ENCODE measurements at places on chromosomes 13 and 19. TPM values are rescaled to one million over a fixed set of nuclear protein-coding genes. Genes with fewer than 3 reads are reported as not detected.

The ZNF230 gene
- total RNA-seq, result 4.3 TPM

- DNase-seq, result no peak
Measured at GRCh38 chr19:15062036-15062435, 12.8 kb downstream of the CASP14 start.

GRCh38 chr19:40803857-40804782, 5.1 kb downstream of the EGLN2 start:
- peak; percentile 66 for DNase-seq

DNA sequence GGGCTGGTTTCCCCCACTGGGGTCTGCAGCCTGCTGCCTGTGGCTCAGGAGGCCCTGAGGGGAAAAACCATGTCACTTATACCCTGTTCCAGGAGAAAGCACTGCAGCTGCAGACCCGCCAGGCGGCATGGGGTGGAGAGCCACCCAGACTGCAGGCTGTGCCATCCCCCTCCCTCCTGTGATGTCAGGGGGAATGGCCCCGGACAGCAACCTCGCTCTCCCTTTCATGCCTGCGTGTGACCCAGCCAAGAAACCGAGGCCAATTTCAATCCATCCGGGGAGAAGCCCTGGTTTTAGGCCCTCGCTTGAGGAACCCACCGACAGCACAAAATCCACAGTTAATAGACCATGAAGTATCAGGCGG, 37.2 kb upstream of the MATK start:
- no peak for DNase-seq

The ACTN4 gene
- total RNA-seq, result 287 TPM

The RASIP1 gene
- total RNA-seq, result 0.88 TPM

GRCh38 chr19:35714601-35715354, 3.0 kb upstream of the KMT2B start:
- DNase-seq, result no peak

GRCh38 chr13:62537593-62537992, 1121.9 kb upstream of the PCDH20 start:
- DNase-seq, result no peak

GRCh38 chr13:23993680-23993985, 96.3 kb upstream of the C1QTNF9B start:
- DNase-seq, result no peak

The IL4I1 gene
- 51.5 TPM for total RNA-seq

DNA sequence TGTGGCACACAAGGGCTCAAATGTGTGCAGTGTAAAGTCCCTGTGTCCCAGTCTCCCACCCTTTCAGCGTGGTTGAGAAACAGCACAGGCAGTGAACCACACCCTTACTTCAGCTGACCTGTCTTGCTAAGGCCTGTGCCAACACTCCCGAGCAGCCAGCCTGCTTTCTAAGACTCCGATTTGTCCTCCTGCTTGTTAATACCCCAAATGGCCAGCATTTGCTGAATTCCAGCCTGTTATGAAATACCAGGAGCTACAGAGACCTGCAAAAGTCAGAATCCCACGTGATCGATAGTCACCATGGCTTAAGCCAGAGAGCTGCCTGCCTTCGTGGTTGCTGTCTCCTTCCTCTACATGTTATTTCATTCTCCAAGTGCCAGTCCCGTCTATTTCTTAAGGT, 200.5 kb downstream of the FGF9 start:
- DNase-seq, result no peak

DNA sequence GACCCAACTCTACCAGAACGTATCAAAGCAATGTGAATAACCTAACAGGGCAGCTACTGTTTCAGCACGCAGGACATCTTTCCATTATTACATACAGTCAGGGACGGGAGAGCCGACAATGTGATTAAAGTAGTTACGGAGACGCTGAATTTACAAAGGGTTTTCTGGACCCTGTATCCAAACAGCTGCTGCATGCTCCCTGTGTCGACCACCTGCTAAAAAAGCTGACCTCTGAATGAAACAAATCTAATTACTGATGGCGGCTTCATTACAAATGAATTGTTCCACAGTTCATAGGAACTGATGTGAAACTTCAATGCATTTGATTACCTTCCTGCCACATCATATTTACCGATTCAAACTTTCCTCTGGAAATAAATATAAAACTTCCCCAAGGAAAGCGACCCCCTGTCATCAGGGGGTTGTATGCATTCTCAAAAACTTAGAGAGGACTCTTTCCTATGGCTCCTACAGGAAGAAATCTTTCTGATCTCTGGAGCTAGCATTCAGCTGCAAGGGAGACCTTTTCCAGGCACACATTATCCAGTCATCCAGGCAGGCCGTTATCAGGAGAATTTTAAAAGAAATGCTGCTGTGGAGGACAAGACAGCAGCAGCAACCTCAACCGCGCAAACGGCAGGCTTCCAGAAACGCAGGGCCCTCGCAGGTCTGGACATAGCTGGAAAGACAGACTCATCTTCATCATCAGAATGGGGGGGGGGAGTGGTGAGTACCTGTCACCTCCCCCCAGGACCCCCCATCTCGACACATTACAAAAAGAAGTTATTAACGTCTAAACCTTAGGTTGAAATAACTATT, 3.1 kb downstream of the EFNB2 start:
- DNase-seq, result no peak

GRCh38 chr13:30129411-30129810, 177.9 kb downstream of the KATNAL1 start:
- DNase-seq, result no peak

DNA sequence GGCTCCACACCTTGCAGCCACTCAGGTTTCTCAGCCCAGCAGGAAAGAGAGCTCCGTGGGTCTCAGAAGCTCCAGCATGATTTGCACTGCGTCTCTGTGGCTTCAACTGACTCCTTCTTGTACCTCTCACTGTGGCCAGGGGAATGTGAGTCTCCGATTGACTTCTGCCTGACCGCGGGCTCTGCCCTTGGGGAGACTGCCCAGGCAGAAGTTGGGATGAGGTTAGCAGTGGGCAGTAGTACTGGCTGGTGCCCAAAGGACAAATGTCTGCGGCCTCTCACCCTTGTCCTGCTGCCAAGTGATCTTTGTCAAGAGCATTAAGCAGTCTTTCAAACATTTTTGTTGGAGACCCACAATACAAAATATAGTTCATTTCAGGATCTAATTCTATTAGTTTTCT, 34.4 kb upstream of the FXYD3 start:
- no peak for DNase-seq

The NANOS3 gene
- total RNA-seq, result 1.5 TPM

DNA sequence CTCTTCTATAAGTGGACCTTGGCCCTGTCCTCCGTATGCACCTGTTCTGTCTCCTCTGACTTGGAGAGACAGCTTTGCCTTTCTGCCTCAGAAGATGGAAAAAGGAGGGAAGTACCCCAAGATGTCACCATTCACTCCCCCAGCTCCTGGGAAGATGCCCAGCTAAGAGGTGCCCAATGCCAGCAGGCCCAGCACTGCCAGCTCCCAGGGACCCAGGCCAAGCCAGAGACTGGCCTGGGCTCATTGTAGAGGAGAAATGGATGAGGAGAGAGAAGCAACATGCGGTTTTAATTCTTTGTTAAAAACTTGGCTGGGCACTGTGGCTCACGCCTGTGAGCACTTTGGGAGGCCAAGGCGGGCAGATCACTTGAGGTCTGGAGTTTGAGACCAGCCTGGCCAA, 111.5 kb upstream of the ZNF507 start:
- DNase-seq, result no peak

- DNase-seq, result no peak
Measured at GRCh38 chr19:42349378-42350107, 24.1 kb downstream of the MEGF8 start.

DNA sequence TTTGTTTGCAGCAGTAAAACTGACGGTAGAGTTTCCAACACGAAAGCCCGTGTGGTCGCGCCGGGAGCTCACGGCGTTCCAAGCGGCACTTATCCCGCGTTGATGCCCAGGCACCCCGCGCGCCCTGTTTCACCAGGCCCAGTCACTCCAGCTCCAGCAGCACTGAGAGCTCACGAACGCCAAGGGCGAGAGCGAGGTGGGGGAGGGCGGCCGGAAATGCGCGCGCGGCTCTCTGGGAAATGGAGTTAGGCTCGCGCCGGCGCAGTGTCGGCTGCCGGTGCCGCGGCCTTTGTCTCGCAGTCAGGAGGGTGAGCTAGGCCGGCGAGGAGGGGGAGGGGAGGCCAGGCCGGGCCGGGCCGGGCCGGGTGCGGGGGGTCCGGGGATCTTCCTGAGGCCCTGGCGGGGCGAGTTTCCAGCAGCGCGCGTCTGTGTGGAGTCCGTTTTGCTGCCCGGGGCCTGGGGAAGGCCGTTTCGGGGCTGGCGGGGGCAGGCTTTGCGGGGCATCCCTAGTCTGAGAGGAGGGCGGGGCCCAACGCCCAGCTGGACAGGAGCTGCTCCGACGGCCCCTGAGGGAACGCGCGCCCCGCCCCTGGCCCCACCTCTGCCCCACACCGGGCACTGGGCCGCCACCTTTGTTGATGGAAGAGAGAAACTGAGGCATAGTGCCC, at the start of gene ZNF135:
TSS of gene ZNF135 (plus strand) at position 280 of the 668 bp plus-strand sequence. CDS start 721 bp downstream, outside the sequence.
- no peak for DNase-seq

DNA sequence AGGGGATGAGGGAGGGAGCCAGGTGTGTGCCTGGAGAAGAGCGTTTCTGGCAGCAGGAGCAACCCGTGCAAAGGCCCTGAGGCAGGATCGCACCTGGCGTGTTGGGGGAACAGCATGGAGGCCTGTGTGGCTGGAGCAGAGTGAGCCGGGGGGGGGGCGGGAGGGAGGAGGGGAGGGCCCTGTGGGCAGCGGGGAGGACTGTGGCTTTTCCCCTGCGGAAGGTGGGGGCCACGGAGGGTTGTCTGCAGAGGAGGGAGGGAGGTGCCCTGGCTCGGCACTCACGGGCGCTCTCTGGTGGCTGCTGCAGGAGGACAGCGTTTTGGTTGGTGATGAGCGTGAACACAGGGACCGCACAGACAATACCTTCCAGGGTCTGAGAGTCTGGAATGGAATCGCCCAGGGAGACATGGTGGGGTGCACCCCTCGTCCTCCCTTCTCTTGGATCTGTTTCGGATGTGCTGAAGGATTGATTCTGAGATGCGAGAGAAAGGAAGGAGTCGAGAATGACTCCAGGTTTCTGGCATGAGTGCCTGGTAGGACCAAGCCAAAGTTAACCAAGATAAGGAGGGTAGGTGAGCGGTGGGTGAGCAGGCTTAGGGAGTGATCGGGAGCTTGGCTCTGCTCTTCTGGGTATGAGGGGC, 6.5 kb downstream of the RAB11B start:
- peak; percentile 59 for DNase-seq

DNA sequence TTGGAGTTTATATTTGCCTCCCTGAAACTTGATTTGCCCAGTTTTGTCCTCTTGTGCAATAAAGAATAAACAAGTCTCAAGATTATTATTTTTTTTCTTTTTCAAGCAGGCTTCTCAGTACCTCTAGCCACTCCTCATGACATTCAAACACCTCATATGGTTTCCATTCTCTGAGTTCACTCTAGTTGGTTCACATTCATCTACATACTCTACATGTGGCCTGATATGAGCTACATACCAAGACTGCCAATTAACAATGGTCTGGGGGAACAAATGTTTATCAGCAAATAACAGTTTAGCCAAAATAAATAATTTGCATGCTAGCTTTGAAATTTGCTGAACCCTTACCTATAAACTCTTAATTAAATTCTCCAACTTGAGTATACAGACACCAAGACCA, 22.5 kb downstream of the KCNRG start:
- DNase-seq, result no peak

GRCh38 chr13:35978607-35979316, 152.4 kb downstream of the DCLK1 start:
- no peak for DNase-seq

GRCh38 chr13:48949566-48950500, 25.9 kb upstream of the FNDC3A start:
- no peak for DNase-seq

The WDR88 gene
- not detected for total RNA-seq

DNA sequence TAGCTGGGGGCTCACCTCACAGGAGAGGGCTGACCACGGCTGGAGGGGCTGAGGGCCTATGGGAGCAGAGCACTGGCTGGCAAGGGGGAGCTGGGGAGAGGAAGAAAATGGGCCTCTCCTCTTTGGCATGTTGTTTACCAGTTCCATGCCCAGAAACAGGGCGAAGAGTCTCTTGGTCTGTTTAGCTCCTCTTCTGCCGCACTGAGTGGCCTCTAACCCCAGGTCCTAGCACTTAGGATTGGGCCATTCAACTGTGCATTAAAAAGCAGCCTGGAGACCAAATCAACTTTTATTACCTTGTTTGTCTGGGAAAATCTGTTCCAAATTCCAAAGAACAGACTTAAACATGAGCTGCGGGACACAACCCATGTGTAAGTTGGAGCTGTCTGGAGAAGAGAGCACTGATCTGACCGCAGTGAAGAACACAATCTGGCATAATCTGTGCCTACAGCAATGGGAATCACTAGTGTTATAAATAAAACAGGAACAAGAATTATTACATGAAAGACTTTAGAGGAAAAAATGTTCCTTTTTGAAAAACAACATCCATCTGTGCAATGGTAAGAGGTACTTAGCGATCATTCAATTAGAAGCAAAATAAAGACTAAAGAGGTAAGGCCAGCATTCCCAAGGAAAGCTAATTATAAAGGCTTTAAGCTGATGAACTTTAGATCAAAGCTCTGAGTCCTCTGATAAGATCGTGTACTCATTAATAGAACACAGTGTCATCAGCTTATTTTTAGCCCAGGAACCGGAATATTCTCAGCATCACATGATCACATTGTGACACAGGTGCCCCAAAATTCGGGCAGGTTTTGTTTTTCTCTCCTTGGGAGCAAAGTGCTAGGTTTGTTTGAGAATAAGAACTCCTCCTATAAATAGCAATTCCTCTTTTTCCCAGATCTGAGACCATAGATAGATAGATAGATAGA, 243.2 kb downstream of the COL4A1 start:
- no peak for DNase-seq

- DNase-seq, result no peak
Measured at GRCh38 chr19:7789447-7789846, 26.4 kb downstream of the CLEC4M start.

DNA sequence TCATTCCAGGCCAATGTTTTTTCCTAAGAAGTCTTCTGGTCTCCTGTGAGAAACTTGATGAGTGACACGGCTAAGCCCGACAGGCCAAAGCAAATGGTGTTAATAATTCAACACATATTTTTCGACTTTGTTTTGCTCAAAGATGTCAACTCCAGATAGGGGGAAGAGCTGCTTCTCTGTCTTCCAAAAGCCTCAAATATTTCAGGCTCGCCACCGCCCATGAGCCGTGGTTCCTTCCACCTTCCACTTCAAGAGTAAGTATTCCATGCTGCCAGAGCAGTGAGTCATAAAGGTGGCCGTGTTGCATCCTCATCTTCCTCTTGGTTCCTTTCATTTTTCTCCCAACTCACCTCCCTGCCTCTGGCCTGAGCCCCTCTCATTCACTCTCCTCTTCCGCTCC, 272.6 kb downstream of the EFNB2 start:
- DNase-seq, result no peak

The NBEA gene
- total RNA-seq, result 0.15 TPM

GRCh38 chr13:52319876-52320275, 86.1 kb downstream of the THSD1 start:
- DNase-seq, result no peak

- no peak for DNase-seq
Measured at GRCh38 chr13:51589793-51590192, 5.5 kb downstream of the WDFY2 start.

- DNase-seq, result no peak
Measured at GRCh38 chr13:24834902-24835510, 71.0 kb downstream of the RNF17 start.

The KLC3 gene
- total RNA-seq, result not detected

The ZNF98 gene
- total RNA-seq, result not detected

Data from activated T-helper 1 cell treated with anti-CD3 and anti-CD28 coated beads, Interleukin-12 subunit alpha, Interleukin-12 subunit beta, Interleukin-2, Interleukin-4 antibody, amounts not matched to agents 30 ng/mL and 10 ng/mL and 1 ng/mL, durations not matched to agents 14 hours and 24 hours and 36 hours (primary cell).